Astrocyte (in vitro differentiated cells and primary cell): ENCODE measurements at places on chromosomes 2 and 18. TPM values are rescaled to one million over a fixed set of nuclear protein-coding genes. Genes with fewer than 3 reads are reported as not detected.

Gene TPO
- not detected in 2 replicates for total RNA-seq

Gene POTEC
- total RNA-seq: not detected in 2 replicates

GRCh38 chr18:63440881-63441280, 18.6 kb upstream of the VPS4B start:
- no peak for DNase-seq

GRCh38 chr2:219344751-219345430, 12.3 kb upstream of the RESP18 start:
- DNase-seq: peak; percentile 27

DNA sequence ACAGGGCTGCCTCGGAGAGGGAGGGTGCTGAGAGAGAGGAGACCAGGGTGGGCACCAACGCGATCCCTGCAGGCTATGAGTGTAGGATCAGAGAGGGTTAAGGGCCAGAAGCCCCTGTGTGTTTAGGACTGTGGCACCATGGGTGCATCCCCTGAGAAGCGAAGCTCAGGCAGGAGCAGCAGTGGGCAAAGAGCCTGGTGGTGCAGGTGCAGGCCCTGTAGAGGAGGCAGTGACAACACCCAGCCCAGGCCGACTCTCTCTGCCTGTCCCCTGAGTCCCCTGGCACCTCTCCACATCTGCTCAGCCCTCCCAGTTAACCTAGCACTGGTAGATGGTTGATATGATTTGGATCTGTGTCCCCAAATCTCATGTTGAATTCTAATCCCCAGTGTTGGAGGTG, 139.8 kb downstream of the RNF152 start:
- no peak for DNase-seq

GRCh38 chr2:70645733-70646419, 92.2 kb upstream of the TGFA start:
- DNase-seq: no peak

GRCh38 chr2:115036818-115037217, 594.4 kb downstream of the DPP10 start:
- no peak for DNase-seq
